ENCODE measurements at places on chromosomes 2 and 18. TPM values are rescaled to one million over a fixed set of nuclear protein-coding genes. Genes with fewer than 3 reads are reported as not detected.

DNA sequence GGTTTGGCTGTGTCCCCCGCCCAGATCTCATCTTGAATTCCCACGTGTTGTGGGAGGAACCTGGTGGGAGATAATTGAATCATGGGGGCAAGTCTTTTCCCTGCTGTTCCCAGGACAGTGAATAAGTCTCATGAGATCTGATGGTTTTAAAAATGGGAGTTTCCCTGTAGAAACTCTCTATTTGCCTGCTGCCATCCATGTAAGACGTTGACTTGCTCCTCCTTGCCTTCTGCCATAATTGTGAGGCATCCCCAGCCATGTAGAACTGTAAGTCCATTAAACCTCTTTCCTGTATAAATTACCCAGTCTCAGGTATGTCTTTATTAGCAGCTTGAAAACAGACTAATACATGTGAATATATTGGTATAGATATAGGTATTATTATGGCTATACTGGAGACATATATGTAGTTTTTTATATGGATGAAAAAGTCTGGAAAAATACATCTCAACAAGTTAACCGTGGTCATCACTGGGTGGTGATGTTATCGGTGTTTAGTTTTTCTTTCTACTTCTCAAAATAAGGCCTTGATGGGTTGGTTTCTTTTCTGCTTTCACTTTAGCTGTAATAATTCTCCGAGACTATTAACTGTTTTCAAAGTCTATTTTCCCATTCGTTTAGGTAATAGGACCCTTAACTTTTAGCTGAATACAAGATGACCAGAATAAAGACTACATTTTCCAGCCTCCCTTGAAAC is 39.1 kb upstream of the NCOA1 start:
- DNase-seq: no peak

- peak; percentile 76 for DNase-seq
Measured at GRCh38 chr2:141554810-141555209, 576.0 kb downstream of the LRP1B start.

DNA sequence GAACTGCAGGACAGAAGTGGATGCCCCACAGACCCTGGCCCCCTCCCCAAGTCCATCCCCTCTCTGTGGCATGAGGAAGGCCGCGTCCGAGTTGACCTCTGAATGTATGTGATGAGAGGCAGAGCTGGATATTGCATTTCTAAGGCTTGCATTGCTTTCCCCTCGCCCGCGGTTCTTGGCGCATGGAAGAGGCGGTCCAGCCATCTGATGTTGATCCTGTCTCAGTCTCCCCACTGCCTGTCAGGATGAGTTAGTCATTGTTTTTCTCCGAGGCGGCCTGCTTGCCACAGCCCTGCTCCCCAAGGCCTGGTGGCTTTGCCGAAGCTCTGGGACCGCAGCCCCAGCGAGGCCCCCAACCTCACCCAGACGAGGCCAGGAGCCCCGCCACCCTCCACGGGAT is 88.6 kb downstream of the SMAD7 start:
- no peak for DNase-seq

KCNE4 gene
- not detected for total RNA-seq

HOXD3 gene
- 1.8 TPM for total RNA-seq
